ENCODE measurements at places on chromosomes 4 and X.

DNA sequence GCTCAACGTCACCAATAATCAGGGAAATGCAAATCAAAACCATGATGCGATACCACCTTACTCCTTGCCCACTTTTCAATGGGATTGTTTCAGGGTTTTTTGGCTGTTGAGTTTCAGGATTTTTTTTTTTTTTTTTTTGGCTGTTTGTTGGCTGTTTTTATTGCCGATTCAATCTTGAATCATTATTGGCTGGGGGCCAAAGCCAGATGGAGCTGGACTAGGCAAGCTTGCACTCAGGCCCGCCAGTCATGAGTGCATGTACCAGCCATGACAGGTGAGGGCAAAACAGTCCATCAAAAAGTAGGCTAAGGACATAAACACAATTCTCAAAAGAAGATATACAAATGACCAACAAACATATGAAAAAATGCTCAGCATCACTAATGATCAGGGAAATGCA lies 13.3 kb downstream of the YIPF7 start:
- no peak for DNase-seq

GRCh38 chrX:40096395-40097091 lies 1.2 kb downstream of the BCOR start:
- DNase-seq, result no peak

- DNase-seq, result peak; percentile 12
Measured at GRCh38 chrX:40646489-40647306, 663 bp downstream of the CXorf38 start.

- no peak for DNase-seq
Measured at GRCh38 chr4:127463883-127464282, 168.9 kb upstream of the INTU start.

- no peak for DNase-seq
Measured at GRCh38 chr4:101175896-101176676, 171.2 kb downstream of the PPP3CA start.

DNA sequence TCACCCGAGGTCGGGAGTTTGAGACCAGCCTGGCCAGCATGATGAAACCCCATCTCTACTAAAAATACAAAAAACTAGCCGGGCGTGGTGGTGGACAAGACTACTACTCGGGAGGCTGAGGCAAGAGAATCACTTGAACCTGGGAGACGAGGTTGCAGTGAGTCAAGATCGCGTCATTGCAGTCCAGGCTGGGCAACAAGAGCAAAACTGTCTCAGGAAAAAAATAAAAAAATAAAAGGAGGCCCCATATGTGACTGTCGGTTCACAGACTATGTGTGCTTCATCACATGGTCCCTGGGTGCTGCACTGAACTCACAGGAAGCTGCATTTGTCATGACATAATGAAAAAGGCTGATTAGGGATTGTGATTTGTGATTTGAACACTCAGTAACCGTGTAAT lies 6.4 kb downstream of the TRIML1 start:
- DNase-seq, result no peak

Measured in MV-4-11 (cell line).